ENCODE measurements at places on chromosomes 5 and 9. TPM values are rescaled to one million over a fixed set of nuclear protein-coding genes. Genes with fewer than 3 reads are reported as not detected.

SDHA gene
- total RNA-seq, result 242 TPM

SPINK5 gene
- 1.8 TPM for total RNA-seq

GARIN3 gene
- total RNA-seq, result not detected

ZNF474 gene
- total RNA-seq, result not detected

ISOC1 gene
- 45.9 TPM for total RNA-seq

SLC28A3 gene
- 0.33 TPM for total RNA-seq

C5orf58 gene
- total RNA-seq, result not detected

APBA1 gene
- total RNA-seq, result 12.1 TPM

FBXO4 gene
- total RNA-seq, result 2.8 TPM

LRRTM2 gene
- not detected for total RNA-seq

HMMR gene
- total RNA-seq, result 2.0 TPM

CDH6 gene
- total RNA-seq, result 2.2 TPM

TMEM232 gene
- 1.2 TPM for total RNA-seq

RNF183 gene
- total RNA-seq, result not detected

NOXA1 gene
- total RNA-seq, result 3.4 TPM
